ENCODE measurements at places on chromosomes 5 and 9. TPM values are rescaled to one million over a fixed set of nuclear protein-coding genes. Genes with fewer than 3 reads are reported as not detected.

Gene RPL37
- 1,192 TPM for total RNA-seq

Gene SHOC1
- not detected for total RNA-seq

Gene GNA14
- not detected for total RNA-seq

Gene MEIKIN
- total RNA-seq, result not detected

DNA sequence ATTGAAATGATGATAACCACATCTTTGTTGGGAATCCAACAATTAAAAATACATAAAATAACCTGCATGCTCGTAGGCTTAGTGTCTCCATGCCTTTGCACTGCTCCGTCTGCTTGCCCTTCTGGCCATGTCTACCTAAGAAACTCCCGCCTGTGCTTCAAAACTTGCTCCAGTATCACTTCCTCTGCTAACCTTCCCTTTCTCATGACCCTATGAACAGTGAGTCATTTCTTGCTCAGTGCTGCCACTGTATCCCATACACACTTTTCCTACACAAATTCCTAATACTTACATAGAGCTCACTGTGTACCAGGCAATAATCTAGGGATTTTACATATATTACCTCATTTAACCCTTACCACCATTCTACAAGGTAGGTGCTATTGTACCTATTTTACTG is 33.5 kb downstream of the TMEM245 start:
- peaks cover 54% of the 10 kb centered on the region for H3K36me3 ChIP-seq
- H3K4me1 ChIP-seq, result peaks cover 3% of the 10 kb centered on the region
- H3K4me3 ChIP-seq, result no peak overlapping the region
- H3K27ac ChIP-seq, result no peak overlapping the region
- no peak for DNase-seq

DNA sequence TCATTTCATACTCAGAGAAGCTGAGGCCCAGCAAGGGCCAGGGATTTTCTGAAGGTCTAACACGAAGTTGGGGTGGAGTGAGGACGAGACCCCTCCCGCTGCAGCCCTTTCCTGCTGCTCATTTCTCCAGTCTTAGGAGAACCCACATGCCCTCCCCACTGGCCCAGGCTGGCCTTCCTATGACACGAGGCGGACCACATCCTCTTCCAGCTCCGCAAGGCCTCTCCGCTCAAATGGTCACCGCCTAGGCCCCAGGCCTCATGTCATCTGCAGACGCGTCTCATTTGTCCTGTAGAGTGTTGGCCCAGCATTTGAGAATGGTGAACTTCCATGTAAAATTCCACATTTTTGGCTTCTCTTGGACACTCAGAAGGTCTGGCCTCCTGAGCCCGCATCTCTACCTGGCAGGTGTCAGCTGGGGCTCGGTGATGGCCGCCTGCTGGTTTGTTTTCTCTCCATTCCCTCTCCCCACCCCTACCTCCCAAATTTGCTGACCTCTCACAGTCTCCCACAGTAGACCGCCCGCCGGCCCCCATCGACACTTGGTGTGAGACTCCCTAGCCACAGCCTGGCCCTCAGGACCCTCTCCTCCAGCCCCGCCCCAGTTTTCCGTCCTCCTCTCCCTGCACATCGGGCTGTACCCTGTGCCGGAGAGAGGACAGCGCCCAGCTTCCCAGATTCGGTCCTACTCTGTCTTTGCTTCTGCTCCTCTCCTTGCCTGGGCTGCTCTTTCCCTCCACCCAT is 51.7 kb downstream of the ERGIC1 start:
- H3K27ac ChIP-seq, result no peak overlapping the region
- peaks cover 10% of the 10 kb centered on the region for H3K4me1 ChIP-seq
- no peak overlapping the region for H3K4me3 ChIP-seq
- H3K27me3 ChIP-seq, result no peaks in the 10 kb centered on the region

- H3K27ac ChIP-seq, result no peak overlapping the region
- no peaks in the 10 kb centered on the region for H3K36me3 ChIP-seq
- H3K27me3 ChIP-seq, result peaks cover 10% of the 10 kb centered on the region
- no peak overlapping the region for H3K4me3 ChIP-seq
Observed at GRCh38 chr9:72262063-72262462, 102.9 kb downstream of the ZFAND5 start.

DNA sequence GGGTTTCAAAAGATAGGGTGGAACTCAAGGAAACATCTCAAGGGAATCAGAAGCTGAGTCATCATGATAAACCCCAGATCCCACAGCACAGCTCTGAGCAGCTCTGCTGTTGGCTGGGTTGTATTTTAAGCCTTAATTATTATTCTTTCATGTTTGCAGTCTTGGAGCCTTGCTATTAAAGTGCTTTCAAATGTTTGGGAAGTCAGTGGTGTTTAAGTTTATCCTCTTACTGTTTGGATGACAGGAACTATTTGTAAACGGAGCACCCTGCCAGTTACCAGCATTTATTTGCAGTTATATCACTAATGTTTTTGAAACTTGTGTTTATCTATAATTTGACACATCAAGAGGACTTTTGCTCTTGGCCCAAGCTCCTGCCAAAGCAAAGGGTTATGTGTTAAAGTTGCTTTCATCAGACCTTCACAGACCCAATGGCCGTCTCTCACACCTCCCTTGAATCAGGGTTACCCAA is 141.1 kb upstream of the SPDL1 start:
- H3K36me3 ChIP-seq, result no peaks in the 10 kb centered on the region
- H3K4me3 ChIP-seq, result no peak overlapping the region
- H3K27ac ChIP-seq, result no peak overlapping the region
- peaks cover 15% of the 10 kb centered on the region for H3K27me3 ChIP-seq
- no peaks in the 10 kb centered on the region for H3K4me1 ChIP-seq

- H3K27me3 ChIP-seq, result no peaks in the 10 kb centered on the region
- H3K27ac ChIP-seq, result no peak overlapping the region
- H3K36me3 ChIP-seq, result no peaks in the 10 kb centered on the region
- DNase-seq, result no peak
- H3K4me3 ChIP-seq, result no peak overlapping the region
Observed at GRCh38 chr5:122292332-122292731, 19.7 kb upstream of the SNCAIP start.

GRCh38 chr5:95973793-95974325 is 12.2 kb upstream of the ELL2 start:
- peak; percentile 79 for DNase-seq
- H3K27me3 ChIP-seq, result peaks cover 6% of the 10 kb centered on the region
- peak overlapping the region; percentile 4 for H3K4me3 ChIP-seq
- peaks cover 19% of the 10 kb centered on the region for H3K36me3 ChIP-seq

DNA sequence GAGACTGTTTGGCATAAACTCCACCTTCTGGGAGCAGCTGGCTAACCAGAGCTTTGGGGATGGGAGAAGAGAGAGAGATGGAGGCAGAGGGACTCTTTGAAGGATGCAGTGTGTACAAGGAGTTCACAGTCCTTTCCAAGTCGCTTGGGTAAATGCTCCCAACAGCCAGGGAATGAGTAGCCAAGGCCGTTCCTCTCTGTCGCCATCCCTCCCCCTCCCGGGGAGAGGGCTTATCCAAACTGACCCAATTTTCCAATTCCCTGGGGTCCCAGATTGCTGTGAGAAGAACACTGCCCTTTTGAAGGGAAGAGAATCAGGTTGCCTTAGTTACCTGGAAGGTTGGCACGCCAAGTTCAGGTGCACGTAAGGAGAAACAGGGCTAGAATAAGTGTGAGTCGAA is 7.9 kb downstream of the WWC1 start:
- H3K36me3 ChIP-seq, result no peaks in the 10 kb centered on the region
- no peaks in the 10 kb centered on the region for H3K4me1 ChIP-seq
- H3K27ac ChIP-seq, result no peak overlapping the region
- no peak for DNase-seq
- H3K27me3 ChIP-seq, result peaks cover 4% of the 10 kb centered on the region
- no peak overlapping the region for H3K4me3 ChIP-seq
